ENCODE measurements at places on chromosomes 4 and X. TPM values are rescaled to one million over a fixed set of nuclear protein-coding genes. Genes with fewer than 3 reads are reported as not detected.

DNA sequence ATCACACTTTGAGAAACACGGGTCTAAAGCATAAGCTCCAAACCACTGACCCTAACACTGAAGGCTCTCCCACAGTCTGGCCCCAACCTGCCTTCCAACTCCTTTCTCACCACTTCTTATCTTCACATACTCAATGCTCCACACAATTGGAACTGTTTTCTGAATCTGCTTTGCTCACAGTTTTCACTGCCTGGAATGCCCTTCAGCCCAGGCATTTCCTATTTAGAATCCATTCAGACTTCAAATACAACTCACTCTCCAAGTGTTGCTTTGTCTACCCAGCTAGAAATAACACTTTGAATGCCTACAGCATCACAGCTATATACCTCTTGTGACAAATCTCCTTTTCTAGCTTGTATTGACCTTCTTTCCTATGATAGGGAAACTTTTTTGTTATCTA, 10.2 kb downstream of the OTUD4 start:
- DNase-seq = no peak

Gene TKTL2
- not detected for total RNA-seq

- no peak for DNase-seq
Measured at GRCh38 chr4:141642711-141643110, 6.3 kb downstream of the IL15 start.

DNA sequence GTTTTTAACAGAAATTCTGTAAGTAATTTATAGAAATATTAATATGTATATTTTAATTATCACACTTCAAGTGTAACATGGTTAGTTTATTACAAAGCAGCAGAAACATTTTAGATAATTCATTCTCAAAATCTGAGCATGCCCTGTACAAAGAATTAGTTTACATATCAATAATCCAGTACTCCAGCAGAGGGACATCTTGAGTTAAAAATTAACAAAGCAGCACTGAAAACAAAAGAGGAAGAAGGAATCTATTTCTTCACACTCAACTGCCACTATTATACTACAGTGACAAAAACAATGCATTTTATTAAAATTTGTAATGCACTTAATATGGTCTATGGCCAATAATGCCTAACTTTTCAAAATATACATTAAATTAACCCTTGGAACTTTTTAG, 179.1 kb upstream of the KLHL4 start:
- DNase-seq = no peak

Gene NDST3
- not detected for total RNA-seq

DNA sequence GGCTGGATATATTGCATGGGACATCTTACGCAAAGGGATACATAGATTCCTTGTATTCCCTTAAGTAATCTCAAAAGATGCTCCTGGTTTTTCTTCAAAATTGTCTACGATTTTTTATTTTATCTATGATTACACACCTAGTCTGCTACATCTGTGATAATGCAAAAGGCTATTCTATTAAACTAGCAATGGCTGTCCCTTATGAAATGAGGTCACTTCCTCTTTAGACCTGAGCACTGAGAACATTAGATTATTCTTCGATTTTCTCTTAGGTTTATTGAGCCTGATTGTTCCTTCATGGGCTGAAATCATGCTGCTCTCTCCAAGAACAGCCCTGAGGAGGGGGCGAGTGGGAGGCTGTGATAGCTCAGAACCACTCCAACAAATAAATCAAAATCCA, 126.8 kb upstream of the ENPP6 start:
- no peak for DNase-seq

- no peak for DNase-seq
Measured at GRCh38 chr4:24980740-24981139, 50.0 kb downstream of the LGI2 start.

GRCh38 chrX:143121477-143121876, 95.7 kb downstream of the SPANXN4 start:
- no peak for DNase-seq

GRCh38 chr4:26858035-26858918, 2.4 kb upstream of the STIM2 start:
- DNase-seq = no peak

Gene FGFR3
- total RNA-seq = not detected

Gene RTL9
- not detected for total RNA-seq
